ENCODE measurements at places on chromosomes 1 and 21.

- no peak for DNase-seq
Observed at GRCh38 chr1:77413541-77414335, 131.9 kb downstream of the AK5 start.

DNA sequence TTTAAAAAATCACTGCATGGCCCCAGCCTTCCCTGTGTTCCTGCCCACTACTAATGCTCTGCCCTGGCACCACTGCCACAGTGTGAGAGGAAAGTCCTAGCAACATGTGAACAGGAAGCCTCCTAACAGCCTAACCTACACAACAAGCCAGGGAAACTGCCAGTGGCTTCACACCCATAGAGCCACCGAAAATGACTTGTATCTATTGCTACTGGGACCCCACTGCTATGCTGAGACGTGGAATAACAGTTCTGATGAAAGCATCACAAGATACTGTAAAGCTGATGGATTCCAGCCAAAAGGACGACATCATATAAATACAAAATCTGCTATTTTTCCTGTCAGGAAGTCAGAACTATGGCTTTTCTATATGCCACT lies 74.9 kb downstream of the JAK1 start:
- peak; percentile 33 for DNase-seq

GRCh38 chr1:16191916-16192546 lies 20.4 kb downstream of the ARHGEF19 start:
- no peak for DNase-seq

DNA sequence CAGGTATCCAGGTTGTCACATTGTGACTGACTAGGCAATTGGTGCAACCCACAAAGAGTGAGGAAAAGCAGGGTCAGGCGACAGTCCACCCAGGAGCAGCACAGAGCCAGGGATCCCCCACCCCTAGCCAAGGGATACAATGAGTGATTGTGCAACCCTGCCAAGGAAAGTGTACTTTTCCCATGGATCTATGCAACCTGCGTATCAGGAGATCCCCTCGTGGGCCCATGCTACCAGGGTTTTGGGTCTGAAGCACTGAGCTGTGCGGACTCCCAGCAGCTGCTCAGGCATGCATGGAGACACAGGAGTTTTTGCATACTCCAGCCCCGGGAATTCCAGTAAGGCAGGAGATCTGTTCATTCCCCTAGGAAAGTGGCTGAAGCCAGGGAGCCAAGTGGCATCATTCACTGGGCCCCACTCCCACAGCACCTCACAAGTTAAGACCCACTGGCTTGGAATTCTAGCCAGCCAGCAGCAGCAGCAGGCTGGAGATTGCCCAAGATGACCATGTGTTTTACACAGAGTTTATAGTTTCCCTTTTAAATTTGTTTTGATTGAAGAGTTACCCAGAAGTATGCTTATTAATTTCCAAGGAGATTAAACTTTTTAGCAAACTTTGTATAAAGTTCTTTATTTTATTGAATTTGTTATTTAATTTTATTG lies 136.0 kb downstream of the LTN1 start:
- DNase-seq = no peak
